Stimulated activated CD4-positive, alpha-beta T cell treated with anti-CD3 and anti-CD28 coated beads, Interleukin-12 subunit alpha, Interleukin-12 subunit beta, amount 100 ng/mL, for 24 hours (primary cell): ENCODE measurements at places on chromosomes 6 and 20.

DNA sequence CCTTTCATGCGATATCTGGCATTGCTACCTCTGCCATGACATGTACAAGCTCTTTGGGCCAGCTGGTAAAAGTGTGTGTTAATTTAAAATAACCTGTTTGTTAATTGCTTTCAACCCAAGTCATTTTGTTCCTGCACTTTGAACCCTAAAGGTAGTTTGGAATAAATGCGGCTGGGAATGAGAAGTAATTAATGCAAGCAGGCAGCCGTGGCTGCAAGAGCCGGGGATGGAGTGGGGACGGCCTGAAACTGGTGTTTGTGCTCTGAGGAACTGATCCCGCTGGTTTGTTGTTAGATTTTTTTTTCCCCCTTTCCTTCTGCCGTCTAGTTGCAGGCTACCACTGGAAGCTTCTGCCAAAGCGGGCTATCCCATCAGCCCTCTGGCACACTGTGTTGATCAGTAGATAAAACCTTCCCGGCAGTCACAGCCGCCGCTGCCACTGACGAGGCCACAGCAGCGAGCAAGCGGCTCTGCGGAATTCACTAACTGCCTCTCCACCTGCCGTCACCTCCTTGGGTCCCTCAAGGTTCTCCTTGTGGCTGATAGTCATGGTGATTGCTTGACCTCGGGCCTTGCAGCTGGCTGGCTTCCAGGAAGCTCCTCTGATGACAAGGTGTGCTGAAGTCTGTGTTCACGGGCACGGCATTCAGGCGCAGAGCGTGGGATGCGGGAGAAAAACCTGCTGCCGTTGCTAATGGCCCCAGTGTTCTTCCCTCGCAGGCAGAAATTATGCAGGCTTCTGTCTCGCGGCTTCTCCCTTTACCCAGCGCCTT lies 315.9 kb downstream of the TFAP2A start:
- DNase-seq: no peak

DNA sequence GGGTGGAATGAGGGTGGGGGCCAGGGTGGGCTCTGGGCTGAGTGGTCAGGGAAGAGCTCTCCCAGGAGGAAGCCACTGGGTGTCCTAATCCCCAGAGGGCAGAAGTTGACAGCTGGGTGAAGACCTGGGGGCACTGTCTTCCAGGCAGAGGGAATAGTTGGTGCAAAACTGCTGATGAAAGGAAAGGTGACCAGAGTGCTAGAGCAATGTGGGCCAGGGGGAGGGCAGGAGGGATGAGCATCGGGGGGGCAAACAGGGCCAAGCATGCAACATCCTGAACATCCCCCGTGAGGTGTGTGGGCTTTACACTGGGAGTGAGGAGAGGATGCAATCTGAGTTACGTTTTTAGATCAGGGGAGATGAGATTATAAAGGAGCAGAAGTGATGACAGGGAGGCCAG lies 97.8 kb downstream of the NOL4L start:
- DNase-seq: no peak

GRCh38 chr20:37899105-37900045 lies 3.6 kb upstream of the VSTM2L start:
- DNase-seq: no peak

- peak; percentile 26 for DNase-seq
These were observed 54.2 kb downstream of the TBC1D7 start for GRCh38 chr6:13273931-13274706.

GRCh38 chr6:1123386-1124375 lies 188.2 kb upstream of the FOXQ1 start:
- no peak for DNase-seq

- DNase-seq: no peak
These were observed 546.9 kb downstream of the HACE1 start for GRCh38 chr6:104312851-104313250.
